ENCODE measurements at places on chromosomes 5 and 9.

DNA sequence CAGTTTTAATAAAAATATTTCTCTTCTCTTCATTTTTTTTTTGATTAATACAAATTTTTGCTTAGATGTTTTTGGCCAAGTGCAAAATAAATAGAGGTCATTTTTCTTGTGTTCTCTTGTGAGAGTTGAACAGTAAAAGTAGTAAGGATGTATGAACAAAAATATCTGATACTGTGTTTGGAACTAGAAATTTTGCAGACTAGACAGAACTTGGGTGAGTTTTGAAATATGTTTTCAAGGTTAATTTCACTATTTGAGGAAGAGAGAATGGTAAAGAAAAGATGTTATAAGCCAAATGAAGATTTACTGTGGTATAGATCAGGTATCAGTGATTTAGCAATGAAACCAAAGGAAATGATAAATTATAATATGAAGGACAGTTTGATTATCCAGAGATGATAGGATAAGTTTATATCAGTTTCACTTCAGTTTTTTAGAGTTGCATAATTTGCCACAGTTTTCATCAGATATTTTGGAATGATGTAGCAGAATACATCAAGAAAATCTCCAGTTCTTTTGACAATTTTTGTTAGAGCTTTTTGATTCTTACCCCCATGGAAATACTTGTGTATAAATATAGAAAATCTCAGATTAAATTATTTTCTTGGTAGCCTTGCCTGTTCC is 147.9 kb upstream of the VCAN start:
- DNase-seq, result no peak

GRCh38 chr5:177997846-177998245 is 1.8 kb upstream of the PROP1 start:
- no peak for DNase-seq

DNA sequence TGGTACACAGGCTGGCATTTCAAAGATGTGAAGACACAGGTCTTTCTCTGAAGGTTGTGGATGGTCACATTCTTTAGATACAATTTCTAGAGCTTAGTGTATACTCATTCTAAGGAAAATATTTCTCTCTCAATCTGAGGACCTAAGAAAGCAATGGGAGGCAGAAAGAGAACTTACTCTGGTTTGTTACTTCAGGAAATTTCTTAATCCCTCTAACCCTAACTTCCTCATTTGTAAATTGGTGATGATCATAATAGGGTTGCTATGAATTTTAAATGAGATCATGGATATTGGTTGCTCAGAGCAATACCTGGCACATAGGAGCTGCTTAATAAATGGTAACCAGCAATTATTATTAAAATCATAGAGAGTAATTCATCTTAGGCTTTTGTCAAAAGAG is 22.1 kb downstream of the FAM170A start:
- DNase-seq, result no peak

DNA sequence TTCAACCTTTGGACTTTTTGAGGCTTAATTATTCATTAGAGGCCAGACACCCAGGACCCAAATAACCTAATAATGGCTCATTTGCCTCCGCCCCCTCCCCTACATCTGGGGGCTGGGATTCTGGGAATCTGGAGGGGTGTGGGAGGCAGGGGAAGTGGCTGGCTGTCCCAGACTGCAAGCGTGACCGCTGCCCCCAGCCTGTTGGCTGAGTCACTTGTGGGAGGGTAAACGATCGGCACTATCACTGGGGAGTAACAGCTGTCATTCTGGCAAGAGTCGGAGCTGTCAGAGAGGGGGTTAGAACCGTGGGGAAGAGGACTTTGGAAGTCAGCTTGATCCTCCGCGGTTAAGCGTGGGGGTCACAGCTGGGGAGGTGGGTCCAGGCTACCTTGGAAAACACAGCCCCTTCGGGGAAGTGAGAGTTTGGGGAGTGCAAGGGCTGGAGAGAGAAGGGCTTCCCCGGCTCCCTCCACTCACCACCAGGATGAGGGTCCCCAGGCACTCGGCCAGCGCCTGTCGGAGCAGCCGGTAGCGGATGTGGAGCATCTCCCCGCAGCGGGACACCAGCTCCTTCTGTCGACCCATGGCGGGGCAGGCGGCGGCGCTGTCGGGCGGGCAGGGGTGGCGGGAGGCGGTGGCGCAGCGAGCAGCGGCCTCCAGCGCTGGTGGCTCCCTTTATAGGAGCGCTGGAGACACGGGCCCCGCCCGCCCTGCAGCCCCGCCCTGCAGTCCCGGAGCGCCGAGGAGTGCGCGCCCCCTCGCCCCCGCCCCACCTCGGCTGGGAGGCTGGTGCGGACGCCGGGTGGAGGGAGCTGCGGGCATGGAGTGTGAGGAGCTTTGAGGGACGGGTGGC is at the start of gene AQP3:
Gene AQP3, minus strand, starts transcription at position 648 of the 853 bp plus-strand sequence. Its CDS starts 63 bp downstream, at position 585.
- DNase-seq, result peak; percentile 47

GRCh38 chr9:98807814-98808195 is 335 bp downstream of the GALNT12 start:
- DNase-seq, result no peak

DNA sequence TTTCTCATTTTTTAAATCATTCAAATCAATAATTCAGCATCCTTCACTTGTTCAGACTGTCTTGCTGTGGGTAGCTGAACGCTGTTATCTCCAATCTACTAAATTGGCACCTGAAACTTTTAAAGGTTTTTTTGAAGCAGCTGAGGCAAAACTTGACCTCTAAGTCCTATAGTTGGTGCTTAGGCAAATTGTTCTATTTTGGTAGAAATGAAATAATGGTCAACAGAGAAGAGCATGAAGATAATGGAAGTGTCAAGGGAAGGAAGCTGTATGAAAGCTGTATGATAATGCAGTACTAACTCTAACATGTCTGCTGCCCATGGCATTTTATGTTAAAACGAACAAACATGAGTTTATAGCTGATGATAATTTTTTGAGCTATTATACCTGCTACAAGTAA is 138.0 kb downstream of the GDNF start:
- no peak for DNase-seq
